MG63 (cell line): ENCODE measurements at places on chromosomes 5 and 9. TPM values are rescaled to one million over a fixed set of nuclear protein-coding genes. Genes with fewer than 3 reads are reported as not detected.

ZNF879 gene
- 4.6 and 5.5 TPM in 2 replicates for total RNA-seq

ADCY2 gene
- total RNA-seq = not detected in 2 replicates

- DNase-seq = peak; percentile 91
These were observed at the start of the genes SURF1 and SURF2 for GRCh38 chr9:133356391-133357091. TSS of gene SURF1 (minus strand) at chr9:133356487. CDS start at chr9:133356453, 34 bp downstream. TSS of gene SURF2 (plus strand) at chr9:133356550. CDS start at chr9:133356593, 43 bp downstream.

- DNase-seq = no peak
These were observed 21.3 kb downstream of the MSX2 start for GRCh38 chr5:174745590-174746103.

PCDHGA12 gene
- total RNA-seq = not detected in 2 replicates

DNA sequence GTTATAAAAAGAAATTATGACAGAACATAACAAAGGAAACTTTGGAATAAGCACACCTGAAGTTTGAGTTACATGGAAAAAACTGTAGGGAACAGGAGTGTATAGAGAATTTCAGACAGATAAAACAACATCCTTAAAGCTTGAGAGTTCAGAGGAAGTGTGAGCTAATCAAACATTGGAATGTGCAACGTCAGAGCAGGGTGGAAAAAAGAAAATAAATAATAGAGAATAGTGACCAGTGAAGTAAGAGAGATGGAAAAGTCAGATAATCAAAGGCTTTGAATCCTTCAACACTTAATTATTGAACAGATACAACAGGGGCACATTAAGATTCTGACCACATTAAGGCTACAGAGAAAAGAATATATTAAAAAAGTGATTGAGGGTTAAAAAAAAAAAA is 128.5 kb upstream of the CDH10 start:
- DNase-seq = no peak

ELL2 gene
- total RNA-seq = 126 and 148 TPM in 2 replicates

DNA sequence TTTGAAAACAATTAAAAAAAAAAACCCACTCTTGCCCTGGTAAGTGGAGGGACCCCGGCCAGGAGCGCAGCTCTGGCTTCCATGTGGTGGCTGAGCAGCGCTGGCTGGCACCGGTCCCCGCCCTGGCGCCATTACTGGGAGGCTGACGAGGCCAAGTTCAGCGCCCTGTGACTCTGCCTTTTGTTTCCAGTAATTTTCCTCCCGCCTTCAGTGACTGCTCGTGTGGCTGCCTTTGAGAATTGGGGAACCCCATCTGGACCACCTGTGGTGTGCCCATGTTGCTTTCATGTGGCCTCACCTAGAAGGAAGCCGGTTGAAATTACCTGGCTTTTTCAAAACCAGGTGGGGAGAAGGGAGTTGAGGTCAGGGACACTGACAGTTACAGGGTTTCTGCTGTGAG is 136.1 kb downstream of the GAPVD1 start:
- peak; percentile 48 for DNase-seq

- DNase-seq = peak; percentile 71
These were observed 73.6 kb upstream of the ZNF622 start for GRCh38 chr5:16539169-16539666.

NR2F1-AS1 gene
- 8.1 and 15.1 TPM in 2 replicates for total RNA-seq

DNA sequence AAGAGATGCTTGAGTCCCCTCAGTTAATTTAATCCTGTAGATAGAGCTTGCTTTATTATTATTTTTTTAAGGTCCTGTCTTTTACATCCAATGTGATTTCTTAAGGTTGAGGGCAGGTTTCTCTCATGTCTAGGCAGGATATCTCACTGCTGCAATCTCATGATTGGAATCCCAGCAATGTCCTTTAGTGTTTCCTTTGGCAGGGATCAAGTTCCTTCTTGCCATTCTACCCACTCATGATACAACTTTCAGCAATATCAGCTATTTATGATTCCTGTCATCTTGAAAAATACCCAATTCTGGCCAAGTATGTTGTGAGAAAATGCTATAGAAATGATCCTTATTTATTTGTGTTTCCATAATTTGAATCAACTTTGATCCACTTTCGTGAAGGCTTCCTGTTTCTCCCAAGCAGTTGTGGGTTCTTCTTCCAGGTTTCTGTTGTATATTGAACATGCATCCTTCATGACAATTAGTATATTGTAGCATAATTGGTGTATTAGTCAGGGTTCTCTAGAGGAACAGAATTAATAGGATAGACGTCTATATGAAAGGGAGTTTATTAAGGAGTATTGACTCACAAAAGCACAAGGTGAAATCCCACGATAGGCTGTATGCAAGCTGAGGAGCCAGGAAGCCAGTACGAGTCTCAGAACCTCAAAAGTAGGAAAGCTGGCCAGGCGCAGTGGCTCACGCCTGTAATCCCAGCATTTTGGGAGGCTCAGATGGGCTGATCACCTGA is 18.4 kb upstream of the VPS13A start:
- peak; percentile 5 for DNase-seq

ACTBL2 gene
- total RNA-seq = 0.30 and 1.8 TPM in 2 replicates
